ENCODE measurements at places on chromosomes 3 and 15.
A peak's percentile ranks its signal among the peaks of the same experiment; 100 is the strongest.

GRCh38 chr3:151866711-151867410 is 6.6 kb upstream of the SUCNR1 start:
- DNase-seq, result no peak

DNA sequence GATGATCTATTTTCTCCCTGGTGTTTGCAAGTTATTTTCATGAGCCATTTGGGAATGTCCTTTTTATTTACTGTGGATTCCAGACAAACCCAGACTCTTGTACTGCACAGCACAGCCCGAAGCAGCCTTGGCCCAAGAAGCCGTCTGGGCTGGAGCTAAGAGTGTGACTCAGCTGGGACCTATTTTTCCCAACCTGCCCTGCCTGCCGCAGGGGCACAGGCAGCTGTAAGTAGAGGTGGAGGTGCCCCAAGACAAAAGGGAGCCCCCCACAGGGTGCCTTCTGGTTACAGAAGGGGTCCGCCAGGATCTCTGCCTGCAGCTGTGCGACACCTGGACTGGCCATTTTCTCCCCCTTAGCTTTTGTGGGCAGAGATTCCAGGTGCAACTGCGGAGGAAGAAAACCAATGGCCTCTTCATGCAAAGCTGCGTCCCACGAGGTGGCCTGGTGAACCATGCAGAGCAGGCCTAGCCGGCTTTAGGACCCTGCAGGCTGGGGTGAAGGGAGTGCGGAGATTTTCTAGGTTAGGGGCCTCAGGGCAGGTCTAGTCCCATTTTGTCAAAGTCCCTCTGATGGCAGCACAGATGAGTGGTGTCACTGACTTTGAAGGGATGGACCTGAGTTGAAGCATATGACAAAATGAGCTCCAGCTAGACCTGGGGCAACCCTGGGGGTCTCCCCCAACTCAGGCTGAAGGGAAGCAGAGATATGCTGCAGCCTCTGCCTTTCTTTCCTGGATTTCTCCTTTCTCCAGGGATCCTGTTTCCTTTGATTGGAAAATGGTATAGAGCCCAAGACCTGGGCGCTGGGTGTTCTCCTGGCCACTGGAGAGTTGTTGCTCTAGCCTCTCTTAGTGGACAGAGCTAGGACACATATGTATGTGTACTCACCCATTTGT is 131.2 kb downstream of the KLF13 start:
- peak; percentile 83 for DNase-seq

DNA sequence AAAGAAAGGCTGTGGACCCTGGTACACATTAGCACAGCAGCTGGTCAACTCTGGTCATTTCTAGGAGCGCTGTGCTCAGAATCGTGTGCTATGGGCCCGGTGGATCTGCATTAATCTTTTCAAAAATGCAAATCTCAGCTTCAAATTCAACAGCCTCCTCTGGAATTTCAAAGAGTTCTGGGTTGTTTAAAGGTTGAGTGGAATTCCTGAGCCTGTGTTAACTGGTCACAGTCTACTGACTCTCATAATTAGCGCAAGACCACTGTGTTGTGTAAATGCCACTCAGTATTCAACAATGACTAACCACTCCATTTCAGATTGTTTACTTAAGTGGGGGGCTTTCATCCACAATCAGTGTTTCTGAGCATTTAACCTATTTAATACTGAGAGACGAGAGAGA is 2.7 kb upstream of the ARNT2 start:
- no peak for DNase-seq

DNA sequence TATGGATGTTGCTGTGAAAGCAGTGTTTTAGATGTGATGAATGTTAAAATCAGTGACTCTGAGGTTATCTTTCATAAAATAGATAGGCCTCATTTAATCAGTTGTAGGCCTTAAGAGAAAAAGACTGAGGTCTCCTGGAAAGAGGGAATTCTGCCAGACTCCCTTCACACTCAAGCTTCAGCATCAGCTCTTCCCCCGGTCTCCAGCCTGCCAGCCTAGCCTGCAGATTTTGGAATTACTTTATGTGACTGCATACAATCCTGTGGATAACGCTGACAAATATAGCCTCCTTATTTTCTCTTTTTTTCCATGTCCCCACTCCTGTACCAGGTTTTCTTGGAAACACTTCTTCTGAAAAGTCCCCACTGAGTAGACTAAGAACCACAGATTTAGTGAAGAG is 510.3 kb downstream of the GBE1 start:
- DNase-seq, result no peak

GRCh38 chr15:73150831-73151230 is 98.6 kb downstream of the NEO1 start:
- no peak for DNase-seq

DNA sequence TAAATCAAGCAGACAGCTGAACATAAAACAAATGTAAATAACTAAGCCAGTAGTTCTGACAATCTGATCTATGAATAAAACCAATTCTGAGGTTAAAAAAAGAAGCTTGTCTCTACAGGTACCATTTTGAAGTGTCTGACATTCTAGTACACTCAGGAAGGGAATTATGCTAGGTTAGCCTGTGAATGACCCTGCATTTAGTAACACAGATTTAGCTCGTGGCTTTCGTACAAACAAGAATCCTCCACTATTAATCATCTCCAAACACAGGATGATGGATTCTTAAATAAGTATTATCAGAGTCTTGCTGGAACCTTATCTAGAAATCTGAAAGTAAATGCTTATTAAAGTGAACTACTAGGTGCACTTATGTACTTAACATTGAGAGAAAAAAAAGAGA is 1120.1 kb downstream of the ROBO1 start:
- no peak for DNase-seq

GRCh38 chr3:171306631-171307030 is 153.6 kb downstream of the TNIK start:
- DNase-seq, result peak; percentile 68

DNA sequence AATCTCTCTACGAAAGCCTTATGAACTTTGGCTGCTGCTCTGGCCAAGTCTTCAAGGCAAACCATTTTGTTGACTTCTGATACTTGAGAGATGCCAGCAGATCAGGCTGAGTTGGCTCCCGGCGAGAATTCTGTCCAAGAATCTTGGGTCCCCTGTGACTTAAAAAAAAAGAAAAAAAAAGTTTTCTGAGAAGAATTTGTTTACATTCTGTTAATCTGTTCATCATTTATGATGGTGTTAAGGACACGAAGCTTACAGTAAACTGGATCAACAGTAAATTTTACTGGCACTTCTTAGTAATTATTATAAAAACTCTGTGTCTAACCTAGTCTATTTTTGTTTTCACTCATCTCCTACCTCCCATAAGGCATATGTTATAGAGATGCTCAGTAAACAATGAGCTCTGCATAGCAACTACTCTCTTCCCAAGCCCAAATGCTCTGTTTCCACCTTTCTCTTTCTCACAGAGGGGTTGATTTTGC is 320.9 kb upstream of the RASGRP1 start:
- no peak for DNase-seq

GRCh38 chr3:171649911-171650592 is 160.2 kb downstream of the PLD1 start:
- DNase-seq, result no peak

DNA sequence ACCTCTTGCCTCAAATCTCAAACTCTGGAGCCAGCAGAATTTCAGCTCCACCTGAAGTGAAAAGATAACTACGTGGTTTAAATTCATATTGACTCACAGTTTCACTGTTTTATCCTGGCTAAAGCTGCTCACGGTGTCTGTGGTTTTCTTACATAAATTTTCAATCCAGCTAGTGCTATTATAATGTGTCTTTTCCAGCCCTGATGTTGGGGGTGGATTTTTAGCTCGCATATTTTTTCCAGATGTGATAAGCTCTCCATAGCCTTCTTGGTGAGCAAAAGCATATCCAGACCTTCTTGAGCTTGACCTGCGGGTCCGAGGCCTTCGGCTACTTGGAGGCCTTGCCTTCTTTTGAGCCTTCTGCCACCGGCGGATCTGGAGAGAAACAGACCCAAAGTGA is 239.3 kb downstream of the DTWD1 start:
- DNase-seq, result peak; percentile 53

Data from GM03348 (cell line).